ENCODE measurements at places on chromosomes 5 and 9.
A peak's percentile ranks its signal among the peaks of the same experiment; 100 is the strongest.

GRCh38 chr9:107739601-107740082, 250.1 kb upstream of the KLF4 start:
- no peak for DNase-seq

DNA sequence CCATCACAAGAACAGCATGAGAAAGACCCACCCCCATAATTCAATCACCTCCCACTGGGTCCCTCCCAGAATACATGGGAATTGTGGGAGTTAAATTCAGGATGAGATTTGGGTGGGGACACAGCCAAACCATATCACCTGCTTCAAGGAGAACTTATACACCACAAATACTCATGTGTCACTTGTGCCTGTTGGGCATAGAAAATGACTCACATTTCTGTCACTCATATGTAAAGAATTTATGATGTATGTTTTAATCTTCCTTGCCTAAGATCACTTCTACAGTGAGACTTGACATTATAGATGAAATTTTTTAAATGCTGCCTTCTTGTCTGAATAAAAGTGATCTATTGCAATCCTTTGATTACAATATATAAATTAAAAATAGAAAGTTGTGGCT, 23.0 kb upstream of the PRDM6 start:
- no peak for DNase-seq

GRCh38 chr5:67268231-67269021, 71.8 kb upstream of the CD180 start:
- peak; percentile 97 for DNase-seq

DNA sequence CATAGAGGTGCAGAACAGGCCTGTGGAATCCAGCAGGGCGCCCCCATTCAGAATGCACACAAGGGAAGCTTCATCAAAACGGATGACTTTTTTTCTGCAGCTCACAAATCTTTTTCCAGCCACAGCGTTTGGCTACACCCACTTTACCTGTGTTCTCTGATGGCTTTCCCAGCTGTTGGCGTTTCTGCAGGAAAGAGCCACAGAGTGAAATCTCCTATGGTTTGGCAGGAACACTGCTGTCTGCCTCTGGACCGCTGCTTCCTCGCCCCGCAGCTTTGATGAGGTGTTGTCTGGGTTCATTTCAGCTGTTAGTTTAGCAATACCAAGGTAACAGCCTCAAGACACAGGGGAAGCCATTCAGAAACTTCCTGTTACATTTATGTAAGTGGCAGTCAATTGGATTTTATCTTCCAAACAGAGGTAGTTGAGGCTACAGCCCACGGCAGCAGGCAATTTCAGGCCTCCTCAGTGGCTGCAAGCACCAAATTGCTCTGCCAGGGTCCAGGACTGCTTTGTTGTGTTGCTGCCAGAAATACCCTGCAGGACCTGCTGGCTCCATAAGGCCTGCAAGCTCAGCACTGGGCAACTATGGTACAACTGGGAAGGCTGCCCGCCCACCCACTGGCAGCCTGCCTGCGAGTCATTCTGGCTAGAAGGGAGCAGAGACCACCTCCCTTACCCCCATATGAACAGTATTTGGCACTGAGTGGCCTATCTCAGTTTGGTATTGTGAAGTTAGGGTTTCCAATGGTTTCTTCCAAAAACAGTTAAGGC, 96.7 kb downstream of the MVB12B start:
- no peak for DNase-seq

- DNase-seq = no peak
Measured at GRCh38 chr5:181190711-181191525, 14.1 kb downstream of the TRIM7 start.

GRCh38 chr9:135512241-135512603, 9.0 kb upstream of the LCN1 start:
- DNase-seq = no peak

DNA sequence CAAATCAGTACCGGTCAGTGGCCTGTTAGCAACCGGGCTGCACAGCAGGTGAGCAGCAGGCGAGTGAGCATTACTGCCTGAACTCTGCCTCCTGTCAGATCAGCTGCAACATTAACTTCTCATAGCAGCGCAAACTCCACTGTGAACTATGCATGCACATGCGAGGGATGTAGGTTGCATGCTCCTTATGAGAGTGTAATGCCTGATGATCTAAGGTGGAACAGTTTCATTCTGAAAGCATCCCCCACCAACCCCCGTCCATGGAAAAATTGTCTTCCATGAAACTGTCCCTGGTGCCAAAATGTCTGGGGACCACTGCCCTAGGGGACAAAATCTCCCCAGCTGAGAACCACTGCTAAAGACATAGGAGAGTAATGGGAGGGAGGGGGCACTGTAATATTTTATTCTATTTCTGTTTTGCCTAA, 51.1 kb downstream of the P4HA2 start:
- DNase-seq = no peak

DNA sequence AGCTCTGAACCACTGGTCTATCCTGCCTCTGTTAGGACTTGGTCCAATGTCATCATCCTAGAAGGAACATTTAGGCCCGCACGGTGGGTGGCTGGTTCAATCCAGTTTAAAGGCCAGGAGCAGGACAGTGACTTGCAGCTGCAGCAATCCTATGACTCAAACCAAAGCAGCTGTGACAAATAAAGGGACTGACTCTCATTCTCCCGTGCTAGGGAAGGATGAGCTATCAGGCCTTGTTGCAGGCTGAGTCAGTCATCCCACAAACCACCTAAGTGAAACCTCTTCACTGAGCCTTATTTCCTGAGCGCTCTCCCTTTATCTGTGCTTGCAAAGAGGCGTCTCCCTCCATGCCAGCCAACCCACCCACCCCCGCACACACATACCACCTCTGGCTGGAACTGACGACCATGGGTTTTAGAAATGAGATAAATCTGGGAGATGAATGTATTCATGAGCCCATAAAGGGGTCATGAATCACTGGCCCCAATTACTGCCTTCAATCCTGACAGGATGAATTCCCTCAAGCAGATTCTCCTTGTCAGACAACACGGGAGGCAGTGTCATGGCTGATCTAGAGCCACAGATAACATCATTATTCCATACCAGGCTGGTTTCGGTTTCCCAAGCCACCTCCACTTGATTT, 93.4 kb downstream of the KCNIP1 start:
- DNase-seq = no peak

DNA sequence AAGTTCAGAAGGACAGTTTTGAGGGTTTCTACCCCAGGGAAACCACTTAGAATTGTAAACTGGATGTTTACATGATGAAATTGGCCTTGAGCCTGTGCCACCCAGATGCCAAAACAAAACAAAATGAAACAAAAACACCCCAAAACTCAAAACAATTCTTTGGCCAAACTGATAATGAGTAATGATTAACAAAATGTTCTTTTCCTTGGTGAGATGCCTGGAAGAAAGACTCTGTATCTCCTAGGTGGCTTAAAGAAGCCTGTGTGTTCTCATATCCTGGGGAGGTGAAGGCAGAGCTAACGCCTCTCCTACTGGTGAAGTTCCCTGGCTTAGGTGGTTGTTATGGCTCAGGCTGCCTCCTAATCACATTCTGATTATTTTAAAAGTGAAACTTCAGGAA, 120.5 kb downstream of the NPR3 start:
- DNase-seq = no peak

GRCh38 chr5:178330791-178331404, 98.3 kb upstream of the PHYKPL start:
- no peak for DNase-seq

GRCh38 chr5:136232316-136232715, 39.4 kb upstream of the SMIM32 start:
- no peak for DNase-seq

DNA sequence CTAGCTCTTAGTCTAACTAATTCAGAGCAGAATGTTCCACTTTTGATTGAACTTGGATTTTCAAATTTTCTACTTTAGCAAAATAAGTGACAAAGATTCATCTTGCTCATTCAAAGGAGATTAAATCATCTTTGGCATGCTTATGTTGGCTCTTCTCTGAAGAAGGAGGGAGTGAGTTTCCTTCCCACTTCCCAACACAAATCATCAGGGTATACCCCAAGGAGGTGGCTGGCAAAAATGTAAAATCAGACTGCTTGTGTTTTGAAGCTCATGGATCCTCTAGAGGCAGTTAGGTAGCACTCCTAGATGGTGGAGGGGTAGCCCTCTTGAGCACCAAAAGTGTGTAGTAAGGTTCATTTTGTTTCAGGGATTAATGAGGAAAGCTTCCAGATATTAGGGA, 343.1 kb downstream of the OSTF1 start:
- DNase-seq = no peak
